Kidney (tissue), 22 donors: ENCODE measurements at places on chromosomes 2 and 18.

DNA sequence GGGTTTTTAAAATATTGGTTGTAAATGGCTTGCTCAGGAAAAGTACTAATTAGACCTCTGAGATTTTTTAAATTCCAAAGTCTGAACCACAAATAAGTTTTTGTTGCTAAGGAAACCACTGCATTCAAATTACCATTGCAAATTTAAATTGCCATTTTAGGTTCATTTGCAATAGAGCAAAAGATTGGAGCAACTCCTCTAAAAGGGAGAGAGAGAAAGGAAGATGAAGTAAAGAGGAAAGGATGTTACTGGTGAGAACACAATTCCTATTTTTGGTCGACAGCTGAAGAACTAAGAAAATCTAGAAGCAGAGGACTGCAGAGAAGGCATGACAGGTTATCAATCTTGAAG is 74.9 kb downstream of the FOXI3 start:
- DNase-seq, result no peak

DNA sequence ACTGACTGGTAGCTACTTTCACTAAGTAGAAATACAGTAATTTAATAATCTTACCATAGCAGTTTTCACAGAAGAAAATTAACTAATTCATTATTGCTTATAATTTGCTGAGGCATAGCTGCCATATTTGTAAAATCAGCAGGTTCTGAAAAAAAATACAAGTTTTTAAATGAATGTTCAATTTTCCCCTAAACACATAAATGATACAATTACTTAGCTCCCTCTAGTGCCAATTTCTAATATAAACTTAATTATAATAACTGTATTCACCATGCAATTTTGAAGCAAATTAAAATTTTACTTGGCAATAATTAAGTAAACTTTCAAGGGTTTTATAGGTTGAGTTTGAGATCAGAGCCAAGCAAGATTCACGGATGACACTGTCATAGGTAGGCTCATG is 1321.6 kb upstream of the ACVR2A start:
- peak; percentile 15 for DNase-seq

DNA sequence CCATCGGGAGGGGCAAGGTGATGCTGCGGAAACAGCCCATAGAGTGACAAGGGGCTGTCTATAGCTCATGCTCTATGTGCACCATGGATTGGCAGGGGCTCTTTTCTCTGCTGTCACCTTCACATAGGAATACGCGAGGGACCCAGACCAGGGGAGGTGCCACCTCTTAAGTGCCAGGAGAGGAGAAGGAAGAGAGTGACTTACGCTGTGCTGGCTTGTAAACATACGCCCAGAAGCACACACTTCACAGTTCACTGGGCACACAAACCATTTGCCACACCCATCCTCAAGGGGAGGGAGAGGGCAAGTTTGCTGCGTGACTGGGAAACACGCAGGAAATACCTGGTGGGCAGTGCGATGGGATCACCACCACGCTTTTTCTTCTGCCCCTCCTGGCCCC is 65.1 kb upstream of the GPR45 start:
- peak; percentile 45 for DNase-seq

DNA sequence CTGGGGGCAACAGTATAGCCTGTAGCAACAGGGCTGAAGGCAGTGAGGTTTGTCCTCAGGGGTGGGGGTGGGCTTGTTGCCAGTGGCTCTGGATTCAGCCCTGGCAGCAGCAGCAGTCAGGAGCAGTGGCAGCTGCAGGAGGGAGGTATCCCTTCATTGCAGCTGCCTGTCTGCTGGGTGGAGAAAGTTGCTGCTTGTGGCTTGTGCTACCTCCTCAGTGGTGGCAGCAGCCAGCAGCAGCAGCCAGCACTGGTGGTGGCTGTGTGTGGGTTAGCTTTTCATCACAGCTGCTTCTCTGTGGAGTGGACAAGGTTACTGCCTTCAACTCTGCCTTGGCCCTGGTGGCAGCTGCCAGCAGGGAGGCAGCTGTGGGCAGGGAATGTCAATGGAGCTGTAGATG is 94.9 kb downstream of the ARL6IP6 start:
- DNase-seq, result no peak

- no peak for DNase-seq
Measured at GRCh38 chr2:198534756-198535155, 730.4 kb downstream of the PLCL1 start.

GRCh38 chr18:76098674-76099411 is 396.2 kb downstream of the ZNF516 start:
- DNase-seq, result peak; percentile 62

DNA sequence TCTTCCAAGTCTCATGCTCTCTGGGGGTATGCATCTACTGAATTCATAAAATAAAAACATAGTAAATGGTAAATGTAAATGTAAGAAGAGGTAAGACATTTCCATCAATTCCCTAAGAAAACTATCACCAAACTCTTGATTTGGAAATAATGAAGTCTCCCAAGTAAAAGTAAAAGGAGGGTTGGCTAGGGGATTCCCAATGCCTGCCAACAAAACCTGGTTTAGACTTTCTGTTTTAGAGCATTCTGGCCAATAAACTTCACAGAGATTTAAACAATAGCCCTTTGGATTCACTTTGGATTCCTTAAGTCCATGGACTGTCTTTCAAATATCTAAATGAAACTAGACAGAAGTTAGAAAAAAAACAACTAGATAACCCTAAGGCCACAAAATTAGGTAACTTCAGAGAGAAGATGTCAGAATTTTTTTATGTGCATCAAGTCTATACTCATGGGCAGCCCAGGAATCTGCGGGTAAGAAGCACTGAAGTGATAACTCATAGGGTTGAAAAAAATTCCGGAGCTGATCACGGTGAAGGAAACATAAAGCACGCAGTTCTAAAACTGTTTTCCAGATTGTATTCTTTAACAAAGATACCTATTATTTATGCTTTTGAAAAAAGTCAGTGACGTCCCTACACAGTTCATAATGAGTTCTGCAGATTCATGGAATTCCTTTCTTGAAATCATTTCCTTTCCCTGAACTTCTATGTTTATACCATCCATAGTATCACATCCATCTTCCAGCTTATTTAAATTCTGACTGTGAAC is 263.6 kb downstream of the AFF3 start:
- no peak for DNase-seq

- no peak for DNase-seq
Measured at GRCh38 chr2:28415010-28415409, 22.4 kb downstream of the FOSL2 start.
